NCI-H524 (cell line): ENCODE measurements at places on chromosomes 2 and 18.

- DNase-seq, result no peak
Measured at GRCh38 chr18:8894823-8895222, 189.5 kb downstream of the MTCL1 start.

GRCh38 chr2:227719641-227720040 is 1.8 kb upstream of the SLC19A3 start:
- no peak for DNase-seq

DNA sequence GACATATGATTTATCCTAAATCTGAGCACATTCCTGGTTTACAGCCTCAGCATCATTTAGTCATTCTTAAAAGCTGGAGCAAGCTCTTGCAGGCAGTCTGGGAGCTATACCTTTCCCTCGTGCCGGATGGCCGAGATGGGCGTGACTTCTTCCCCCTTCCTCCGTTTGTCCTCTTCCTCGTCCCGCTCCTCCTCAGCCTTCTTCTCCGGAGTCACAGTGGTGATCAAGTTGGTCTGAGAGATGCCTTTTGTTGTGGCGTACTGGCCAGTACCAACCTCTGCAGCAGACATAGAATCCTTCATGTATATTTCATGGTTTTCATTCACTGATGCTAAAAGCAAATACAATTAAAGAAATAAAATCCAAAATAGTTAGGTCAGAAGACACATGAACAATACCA is 124.1 kb upstream of the ZBTB14 start:
- DNase-seq, result no peak

GRCh38 chr2:68216454-68217310 is 35.6 kb downstream of the PPP3R1 start:
- no peak for DNase-seq

GRCh38 chr2:200616656-200617055 is 30.8 kb downstream of the AOX1 start:
- DNase-seq, result no peak

DNA sequence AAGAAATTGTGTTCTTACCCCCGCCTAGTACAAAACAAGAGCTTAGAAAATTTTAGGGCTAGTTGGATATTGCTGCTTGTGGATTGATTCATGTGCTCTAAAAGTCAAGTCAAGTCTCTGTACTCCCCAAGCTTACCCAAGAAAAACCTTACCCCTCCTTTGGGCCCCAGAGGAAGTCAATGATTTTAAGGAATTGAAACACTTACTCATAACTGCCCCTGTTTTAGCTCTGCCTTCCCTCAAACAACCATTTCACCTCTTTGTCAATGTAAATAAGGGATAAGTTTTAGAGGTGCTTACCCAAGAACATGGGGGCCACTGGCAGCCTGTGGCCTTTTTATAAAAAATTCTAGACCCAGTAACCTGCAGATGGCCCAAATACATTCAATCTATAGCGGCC is 136.6 kb upstream of the RMP24 start:
- DNase-seq, result no peak

DNA sequence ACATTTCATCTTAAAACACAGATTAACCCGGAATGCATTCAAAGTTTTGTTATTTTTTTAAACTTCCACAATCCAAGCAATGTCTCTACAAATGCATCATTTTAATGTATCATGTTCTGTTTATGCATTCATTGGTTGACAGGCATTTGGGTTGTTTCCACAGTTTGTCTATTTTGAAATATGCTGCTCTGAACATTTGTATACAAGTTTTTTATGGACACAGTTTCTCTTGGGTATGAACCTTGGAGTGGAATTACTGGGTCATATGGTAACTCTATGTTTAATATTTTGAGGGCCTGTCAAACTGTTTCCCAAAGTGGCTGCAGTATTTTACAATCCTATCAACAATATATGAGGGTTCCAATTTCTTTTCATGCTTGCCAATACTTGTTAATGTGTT is 57.3 kb downstream of the GULP1 start:
- DNase-seq, result no peak

GRCh38 chr2:67289921-67290371 is 107.2 kb upstream of the ETAA1 start:
- no peak for DNase-seq

DNA sequence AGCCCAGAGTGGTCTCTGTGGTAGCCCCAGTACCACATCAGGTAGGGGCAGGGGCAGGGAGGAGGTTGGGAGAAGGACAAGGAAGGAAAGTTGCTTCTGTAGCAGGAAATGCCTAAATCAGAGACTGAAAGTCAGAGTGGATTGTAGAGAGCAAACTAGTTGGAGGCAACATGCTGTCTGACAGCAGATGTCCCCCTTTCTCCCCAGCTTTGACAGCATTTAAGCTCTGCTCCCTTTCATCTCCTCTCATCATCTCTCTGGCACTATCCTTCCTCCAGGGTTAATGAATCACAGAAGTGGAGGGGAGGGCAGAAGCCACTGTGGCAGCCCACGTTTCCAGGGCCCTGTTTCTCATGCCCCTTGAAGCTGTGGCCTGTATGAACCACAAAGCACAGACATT is 50.4 kb downstream of the BOD1L2 start:
- no peak for DNase-seq

GRCh38 chr2:95282458-95282857 is 8.2 kb downstream of the PROM2 start:
- no peak for DNase-seq

- no peak for DNase-seq
Measured at GRCh38 chr2:96333708-96334107, 1.9 kb upstream of the NCAPH start.

GRCh38 chr2:110219496-110220189 is 7.3 kb upstream of the MTLN start:
- no peak for DNase-seq

- no peak for DNase-seq
Measured at GRCh38 chr18:50955253-50955652, 12.6 kb upstream of the ELAC1 start.

- DNase-seq, result no peak
Measured at GRCh38 chr18:79927607-79928562, 23.6 kb downstream of the SLC66A2 start.

DNA sequence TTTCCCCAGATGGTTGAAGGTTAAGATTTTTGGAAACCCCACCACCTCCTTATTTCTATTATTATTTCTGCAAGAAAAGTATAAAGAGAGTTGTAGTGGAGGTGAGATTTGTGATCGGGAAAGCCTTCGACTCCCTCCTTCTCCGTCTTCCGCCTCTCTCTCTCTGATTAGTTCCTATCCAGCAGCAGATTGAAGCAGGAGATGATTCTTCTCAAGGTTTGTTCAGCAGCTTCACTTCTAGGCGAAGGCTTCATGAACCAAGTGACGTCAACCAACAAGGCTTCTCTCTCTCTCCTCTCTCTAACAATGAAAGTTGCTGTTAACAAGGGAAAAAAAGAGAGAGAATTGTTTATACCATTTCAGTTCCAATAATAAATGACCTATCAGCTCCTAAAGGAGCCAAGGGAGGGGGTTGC is at the start of gene BAZ2B:
BAZ2B (minus strand) TSS at position 263 of the 416 bp plus-strand sequence. CDS start 137,829 bp downstream, outside the sequence.
- peak; percentile 62 for DNase-seq
